Retinal pigment epithelial cell (primary cell): ENCODE measurements at places on chromosomes 1 and 21.
A peak's percentile ranks its signal among the peaks of the same experiment; 100 is the strongest.

- DNase-seq = no peak
Measured at GRCh38 chr1:193229136-193229535, 42.7 kb upstream of the B3GALT2 start.

- no peak for DNase-seq
Measured at GRCh38 chr1:91952187-91952586, 3.0 kb downstream of the BRDT start.

- DNase-seq = peak; percentile 4
Measured at GRCh38 chr1:17369466-17369865, 2.5 kb upstream of the PADI6 start.

DNA sequence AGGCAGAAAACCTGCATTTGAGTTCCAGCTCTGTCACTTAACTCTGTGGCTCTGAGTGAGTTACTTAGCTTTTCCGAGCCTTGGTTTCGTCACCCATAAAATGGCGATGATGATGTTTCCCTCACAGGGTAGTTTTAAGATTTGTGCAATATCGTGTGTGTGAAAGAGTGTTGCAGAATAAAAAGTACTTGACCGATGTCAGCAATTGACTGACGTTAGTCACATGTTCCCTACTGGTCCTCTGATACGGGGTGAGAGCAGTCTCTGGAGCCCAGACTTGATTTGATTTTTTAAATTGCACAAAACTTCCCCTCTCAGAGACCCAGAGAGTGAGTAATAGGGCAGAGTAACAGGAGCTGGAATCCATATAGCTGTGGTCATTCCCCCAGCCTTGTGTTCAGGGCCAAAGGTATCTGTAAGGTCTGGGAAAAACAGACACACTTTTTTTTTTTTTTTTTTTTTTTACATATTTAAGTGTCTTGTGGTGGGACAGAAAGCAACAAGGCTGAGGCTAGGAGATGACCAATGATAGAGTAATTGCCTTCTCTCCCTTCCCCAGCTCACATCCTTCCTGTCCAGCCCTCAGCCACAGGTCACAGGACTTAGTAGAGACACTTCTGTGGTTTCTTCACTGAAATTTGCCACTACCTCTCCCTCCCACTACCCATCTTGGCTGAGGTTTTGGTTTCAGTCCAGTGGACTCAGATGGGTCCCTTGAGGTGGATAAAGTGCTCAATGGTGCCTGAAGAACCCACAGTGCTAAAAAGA lies 2.0 kb downstream of the FCER1G start:
- DNase-seq = no peak

DNA sequence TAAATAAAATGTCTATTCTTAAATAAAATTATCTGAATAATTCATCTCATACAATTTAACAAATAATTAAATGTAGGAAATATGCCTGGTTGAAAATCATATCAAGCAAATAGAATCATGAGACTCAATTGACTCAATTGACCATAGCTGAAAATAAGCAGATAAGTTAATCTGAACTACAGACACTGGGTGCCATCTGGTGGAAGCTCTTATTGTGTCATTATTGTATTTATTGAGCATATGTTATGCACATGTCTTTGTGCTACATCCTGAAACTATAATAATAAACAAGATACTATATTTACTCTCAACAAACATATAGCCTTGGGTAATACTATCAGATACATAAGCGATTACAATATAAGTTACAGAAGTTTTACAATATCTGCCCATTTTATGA lies 41.0 kb downstream of the BRINP3 start:
- DNase-seq = no peak

DNA sequence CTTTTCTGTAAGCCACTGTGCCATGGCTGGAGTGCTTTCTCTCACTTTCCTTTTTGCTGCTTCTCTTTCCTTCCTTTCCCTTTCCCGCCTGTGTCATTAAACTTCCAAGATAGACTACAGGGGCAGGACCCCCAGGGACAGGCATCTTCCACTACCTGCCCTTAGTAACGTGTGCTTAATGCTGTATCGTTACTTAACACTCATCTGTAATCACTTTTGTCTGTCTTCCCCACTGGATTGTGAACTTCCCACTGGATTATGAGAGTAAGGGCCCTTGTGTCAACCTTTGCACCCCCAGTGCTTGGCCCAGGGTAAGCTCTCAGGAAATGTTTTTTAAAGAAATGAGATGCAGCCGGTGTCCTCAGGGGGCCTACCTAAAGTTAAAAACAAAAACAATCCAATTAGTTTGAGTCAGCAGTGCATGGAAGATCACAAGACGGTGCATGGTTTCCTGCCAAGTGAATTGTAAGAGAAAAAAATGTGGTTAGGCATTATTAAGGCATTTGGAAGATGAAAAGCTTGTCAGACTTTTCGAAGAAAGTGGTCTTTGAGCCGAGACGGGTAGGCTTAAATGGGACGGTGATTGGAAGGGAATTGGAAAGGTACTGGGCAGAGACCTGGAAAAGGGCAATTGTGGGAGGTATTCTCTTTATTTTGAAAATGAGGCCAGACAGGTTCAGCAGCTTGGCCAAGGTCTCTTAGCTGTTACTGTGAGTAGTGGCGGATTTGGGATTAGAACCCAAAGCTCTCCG lies 958 bp downstream of the LYPLAL1 start:
- DNase-seq = peak; percentile 96

- no peak for DNase-seq
Measured at GRCh38 chr21:45485686-45486442, 56.4 kb downstream of the SLC19A1 start.

GRCh38 chr1:230016159-230016558 lies 50.9 kb upstream of the GALNT2 start:
- DNase-seq = no peak

- no peak for DNase-seq
Measured at GRCh38 chr1:110187139-110187890, 22.8 kb upstream of the KCNC4 start.

DNA sequence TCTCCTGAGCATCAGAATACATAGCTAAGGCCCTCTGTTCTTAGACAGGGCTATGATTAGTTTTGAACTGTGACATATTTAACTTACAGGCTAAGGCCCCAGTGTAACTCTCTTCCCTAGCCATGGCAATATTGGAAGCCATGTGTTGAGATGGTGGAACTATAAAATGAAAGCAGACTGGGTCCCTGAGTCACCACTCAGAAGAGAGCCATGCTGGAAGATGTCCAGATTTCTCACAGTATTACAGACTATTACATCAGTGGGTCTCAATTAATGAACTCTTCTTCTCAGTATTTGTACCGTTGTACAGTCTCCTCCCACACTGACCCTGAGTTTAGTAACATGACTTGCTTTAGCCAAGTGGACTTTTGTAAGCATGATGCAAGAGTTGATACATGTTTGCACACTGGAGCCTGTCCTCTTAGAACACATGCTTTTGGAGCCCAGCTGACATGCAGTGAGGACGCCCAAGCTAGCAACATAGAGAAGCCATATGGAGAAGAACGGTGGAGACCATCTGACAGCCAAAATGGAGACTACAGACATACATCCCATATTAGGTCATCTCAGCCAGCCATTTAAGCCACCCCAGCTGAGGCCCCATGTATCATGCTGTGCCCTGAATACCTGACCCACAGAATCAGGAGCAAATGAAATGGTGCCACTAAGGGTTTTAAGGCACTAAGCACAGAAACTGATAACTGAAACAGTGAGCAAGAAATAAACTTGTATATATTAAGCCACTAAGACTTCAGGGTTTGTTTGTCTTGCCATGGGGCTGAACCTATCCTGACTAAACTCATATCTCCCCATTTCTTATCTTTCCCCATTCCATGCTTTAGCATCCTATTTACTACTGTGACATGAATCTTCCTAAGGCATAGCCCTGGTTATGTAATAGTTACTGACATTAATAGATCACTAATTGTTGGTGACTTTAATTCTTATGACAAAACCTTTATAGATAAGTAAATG lies 24.4 kb downstream of the TBX15 start:
- DNase-seq = peak; percentile 0

GRCh38 chr1:30411206-30411605 lies 312.2 kb downstream of the MATN1 start:
- no peak for DNase-seq

DNA sequence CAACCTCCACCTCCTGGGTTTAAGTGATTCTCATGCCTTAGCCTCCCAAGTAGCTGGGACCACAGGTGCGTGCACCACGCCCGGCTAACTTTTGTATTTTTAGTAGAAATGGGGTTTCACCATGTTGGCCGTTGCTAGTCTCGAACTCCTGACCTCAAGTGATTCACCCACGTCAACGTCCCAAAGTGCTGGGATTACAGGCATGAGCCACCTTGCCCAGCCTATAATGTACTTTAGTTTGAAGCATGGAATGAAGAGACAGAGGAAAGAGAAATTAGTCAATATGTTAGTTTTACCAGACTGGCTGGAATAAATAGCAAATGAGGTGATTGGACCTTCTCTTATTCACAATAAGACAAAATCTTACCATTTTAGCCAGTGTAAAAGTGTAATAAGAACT lies 89.0 kb downstream of the GTF2B start:
- DNase-seq = no peak

DNA sequence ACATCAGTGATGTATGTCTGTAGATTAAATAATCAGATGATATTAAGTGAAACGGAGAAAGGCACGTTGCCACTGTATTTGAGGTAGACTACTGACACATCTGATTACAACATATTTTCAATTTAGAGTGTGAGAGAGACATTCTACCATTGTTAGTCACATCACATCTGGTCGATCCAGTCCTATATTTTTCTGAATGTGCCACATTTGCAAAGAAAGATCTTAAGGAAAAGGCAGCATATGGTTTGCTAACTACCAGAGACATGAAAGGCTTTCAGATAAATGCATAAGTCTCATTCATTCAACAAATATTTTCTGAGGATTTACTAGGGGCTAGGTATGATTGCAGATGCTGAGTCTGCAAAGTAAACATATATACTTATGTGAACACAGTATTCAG lies 114.3 kb upstream of the RUNX1 start:
- DNase-seq = no peak
